GM12892 (cell line): ENCODE measurements at places on chromosomes 5 and 9.

GRCh38 chr5:168853972-168854371 lies 274.8 kb upstream of the PANK3 start:
- no peak for DNase-seq

DNA sequence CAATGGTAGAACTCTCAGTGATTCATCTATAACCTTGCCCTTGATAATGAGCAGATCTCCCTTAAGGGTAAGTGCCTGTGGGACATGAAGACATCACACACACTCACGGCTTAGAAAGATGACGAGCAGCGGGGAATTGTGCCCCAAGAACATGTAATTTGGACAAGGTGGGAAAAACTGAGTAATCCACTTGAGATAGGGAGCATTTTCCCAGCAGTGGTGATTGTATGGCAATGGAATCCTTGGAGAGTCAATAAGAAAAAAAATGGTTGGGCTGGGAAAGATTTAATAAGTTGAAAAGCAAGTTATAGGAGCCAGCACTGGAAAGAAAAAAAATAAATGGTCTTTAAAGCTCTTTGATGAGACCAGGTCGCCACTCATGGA lies 193.1 kb downstream of the GLIS3 start:
- no peak for DNase-seq

- no peak for DNase-seq
Measured at GRCh38 chr5:150618163-150618562, 22.3 kb upstream of the SYNPO start.

DNA sequence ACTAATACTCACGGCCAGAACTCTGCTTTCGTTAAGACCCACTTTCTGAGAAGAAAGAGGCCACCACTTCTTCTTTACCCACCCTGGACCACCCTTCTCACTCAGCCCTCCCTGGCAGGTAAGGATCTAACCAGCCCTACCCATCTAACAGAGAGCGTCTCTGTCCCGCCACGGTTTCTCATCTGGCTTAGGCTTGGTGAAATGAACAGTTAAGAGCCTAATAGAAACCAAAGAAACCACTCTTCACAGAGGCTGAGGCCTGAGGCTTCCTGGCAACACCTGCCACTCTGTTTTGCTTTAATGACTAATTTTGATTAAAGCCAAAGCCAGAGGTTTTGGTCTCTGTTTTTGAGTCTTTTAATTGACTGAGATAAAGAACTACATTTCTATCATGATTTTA lies 354.1 kb upstream of the SLC30A5 start:
- no peak for DNase-seq

DNA sequence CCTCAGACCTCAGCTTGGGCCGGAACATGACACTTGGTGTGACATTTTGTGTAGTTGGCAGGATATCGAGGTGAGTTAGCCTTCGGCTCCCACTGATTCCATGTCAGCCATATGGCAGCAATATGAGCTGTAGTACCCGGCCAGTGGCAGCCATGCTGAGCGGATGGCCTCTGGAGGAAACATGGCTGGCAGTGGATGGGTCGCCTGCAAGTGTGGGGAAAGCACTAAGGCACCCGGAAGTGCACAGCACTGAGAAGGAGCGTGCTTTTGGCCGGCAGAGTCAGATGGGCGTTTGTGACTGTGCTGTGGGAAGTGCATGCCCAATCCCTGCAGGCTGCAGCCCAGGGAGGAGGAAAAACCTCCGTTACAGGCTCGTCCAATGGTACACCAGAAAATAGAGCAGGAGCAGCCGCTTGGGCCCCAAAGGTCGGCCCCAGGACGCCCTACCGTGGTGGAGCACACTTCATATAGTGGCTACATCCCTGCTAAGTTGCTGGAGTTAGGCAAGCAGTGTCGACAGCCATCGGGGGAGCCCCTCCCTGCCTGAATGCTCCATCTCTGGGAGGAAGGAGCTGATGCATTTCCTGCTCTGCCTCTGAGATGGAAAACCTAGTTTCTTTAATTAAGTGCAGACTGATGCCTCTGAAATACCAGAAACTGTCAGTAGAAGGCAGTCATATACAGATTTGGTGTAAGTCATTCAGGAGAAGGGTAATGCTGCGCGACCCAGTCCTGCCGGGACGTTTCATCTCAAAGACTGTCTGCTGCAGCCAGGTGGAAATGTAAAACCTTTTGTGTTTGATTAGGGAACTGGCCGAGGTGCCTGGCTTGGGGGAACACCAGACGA lies 2185.8 kb upstream of the ACO1 start:
- DNase-seq, result no peak

DNA sequence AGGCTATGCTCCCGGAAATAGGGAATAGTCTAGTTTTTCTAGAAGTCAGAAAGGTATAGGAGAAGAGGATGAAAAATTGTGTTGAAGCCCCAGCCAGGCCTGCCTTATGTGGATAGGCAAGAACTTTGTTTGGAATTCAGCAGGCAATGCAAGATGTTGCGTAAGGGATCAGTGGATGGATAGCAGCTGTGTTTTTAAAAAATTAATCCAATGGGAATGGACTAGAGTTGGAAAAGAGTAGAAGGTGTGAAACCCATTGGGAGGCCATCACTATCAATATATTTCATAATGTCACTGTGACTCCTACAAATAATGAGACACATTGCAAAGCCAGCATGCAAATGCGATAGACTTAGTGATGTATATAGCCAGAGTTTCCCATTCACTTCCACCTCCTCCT lies 281.9 kb downstream of the MARCHF11 start:
- no peak for DNase-seq

- DNase-seq, result no peak
Measured at GRCh38 chr5:157085930-157086329, 22.9 kb downstream of the HAVCR2 start.

- no peak for DNase-seq
Measured at GRCh38 chr9:135419106-135419505, 60.5 kb upstream of the PPP1R26 start.

- no peak for DNase-seq
Measured at GRCh38 chr9:123081824-123082223, 48.4 kb downstream of the GPR21 start.

- no peak for DNase-seq
Measured at GRCh38 chr5:28766565-28767158, 1728.3 kb upstream of the CDH9 start.

DNA sequence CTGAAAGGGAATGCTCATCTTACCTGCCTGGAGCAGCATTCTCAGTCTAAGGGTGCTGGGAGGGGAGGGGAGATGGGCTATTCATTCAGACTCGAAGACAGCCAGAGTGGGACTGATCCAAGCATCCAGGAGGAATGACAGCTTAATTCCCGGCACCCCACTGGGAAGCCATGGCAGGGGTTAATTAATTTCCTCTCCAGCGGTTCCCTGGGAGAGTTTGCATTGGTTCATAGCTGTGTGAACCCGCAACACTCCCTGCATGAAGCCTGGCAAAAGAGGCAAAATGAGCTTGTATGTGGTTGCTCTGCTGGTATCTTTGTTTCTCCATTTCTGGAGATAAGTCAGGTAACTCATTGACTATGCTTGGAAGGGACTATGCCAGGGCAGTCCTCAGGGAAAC lies 401.0 kb upstream of the SLC24A2 start:
- DNase-seq, result no peak

DNA sequence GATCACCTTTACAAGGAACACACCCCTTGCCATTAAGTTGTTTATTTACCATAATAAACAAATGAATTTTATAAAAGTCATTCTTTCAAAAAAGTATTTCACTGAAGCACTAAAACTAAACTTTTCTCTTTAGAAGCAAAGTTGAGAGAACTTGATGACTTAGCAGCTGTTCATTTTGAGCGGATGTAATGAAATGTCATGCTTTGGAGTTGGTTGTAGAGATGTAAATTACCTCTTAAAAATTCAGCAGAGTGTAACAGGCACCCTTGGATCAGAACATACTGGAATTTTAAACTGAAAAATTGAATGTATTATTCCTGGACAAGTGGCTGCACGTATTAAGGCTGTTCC lies 617.2 kb downstream of the PDE4D start:
- no peak for DNase-seq

DNA sequence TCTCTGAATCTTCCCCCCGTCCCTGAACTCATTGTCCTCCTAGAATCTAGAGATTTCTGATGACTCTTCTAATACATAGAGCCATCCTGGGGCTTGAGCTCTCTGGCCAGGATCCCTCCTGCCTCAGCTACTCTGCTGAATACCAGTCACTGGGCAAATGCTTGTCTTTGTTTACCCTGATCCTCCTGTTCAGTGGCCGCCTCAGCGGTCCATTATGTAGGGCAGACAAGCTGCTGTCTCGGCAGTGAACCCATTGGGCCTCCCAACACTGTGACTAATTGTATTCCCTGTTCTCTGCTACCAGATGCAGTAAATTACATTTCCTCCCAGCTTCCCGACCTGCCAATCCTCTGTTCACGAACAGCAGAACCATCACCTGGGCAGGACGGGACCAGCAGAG lies 151.6 kb downstream of the PALM2AKAP2 start:
- DNase-seq, result no peak

DNA sequence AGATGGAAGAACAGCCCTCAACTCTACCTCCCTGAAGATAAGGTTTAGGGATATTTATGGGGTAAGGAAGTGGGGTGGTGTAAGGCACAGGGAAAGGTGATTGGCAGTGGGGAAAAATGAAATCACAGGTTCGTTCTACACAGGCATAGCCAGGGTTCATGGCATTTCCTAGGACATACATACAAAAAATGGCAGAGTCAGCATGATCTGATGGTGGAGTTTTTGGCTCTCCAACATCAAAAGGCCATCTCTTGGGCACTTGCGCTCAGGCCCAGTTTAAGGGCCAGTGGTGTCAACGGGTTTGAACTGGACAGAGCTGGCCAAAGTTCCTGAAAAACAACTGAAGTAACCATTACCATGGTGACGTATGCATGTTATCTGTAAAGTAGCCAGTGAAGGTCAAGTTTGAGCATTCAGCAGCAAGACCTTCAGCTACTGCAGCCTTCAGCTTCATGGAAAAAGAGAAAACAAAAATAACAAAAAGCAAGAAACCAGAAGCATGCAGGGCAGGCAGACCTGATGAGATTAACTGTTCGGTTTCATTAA lies 92.8 kb downstream of the SMARCA2 start:
- DNase-seq, result no peak

GRCh38 chr9:4413856-4414255 lies 76.4 kb upstream of the SLC1A1 start:
- no peak for DNase-seq

DNA sequence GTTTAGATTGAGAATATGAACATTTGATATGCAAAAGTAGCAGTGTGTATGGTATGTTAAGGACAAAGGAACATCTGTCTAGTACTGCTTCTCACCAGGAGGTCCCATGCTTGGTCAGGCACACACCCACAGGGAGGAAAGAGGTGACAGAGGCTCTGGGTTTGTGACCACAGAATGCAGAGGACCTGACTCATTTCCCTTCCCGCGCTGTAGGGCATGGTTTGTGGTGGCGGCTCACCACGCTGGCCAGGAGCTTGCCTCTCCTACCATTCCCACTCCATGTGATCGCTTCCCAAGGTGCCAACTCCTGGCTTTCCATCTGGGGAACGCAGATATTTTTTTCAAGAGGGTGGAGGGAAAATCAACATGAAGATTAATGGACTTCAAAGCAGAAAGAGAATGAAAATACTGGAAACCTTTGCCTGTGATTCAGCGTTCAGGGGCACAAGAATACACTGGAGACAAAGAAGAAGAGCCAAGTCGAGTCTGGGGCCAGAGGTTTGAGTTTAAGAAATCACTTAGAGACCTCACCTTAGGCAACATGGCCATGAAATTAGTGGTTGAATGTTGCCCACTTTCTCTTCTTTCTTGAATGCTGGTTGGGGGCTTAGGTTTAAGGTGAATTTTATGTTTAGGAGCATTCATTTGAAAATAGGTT lies 477.8 kb downstream of the CCDC171 start:
- no peak for DNase-seq

GRCh38 chr5:151905557-151905961 lies 19.1 kb downstream of the GLRA1 start:
- no peak for DNase-seq

DNA sequence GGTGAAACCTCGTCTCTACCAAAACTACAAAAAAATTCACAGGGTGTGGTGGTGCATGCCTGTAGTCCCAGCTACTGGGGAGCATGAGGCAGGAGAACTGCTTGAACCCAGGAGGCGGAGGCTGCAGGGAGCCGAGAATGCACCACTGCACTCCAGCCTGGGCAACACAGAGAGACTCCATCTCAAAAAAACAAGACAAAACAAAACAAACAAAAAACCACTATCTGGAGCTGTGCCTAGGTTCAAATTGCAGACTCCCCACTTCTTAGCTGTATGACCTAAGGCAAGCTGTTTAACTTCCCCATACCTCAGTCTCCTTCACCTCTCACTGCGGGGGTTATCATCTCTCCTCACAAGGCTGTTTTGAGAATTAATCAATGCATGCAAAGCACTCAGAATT lies 68.0 kb downstream of the MAPKAP1 start:
- no peak for DNase-seq

DNA sequence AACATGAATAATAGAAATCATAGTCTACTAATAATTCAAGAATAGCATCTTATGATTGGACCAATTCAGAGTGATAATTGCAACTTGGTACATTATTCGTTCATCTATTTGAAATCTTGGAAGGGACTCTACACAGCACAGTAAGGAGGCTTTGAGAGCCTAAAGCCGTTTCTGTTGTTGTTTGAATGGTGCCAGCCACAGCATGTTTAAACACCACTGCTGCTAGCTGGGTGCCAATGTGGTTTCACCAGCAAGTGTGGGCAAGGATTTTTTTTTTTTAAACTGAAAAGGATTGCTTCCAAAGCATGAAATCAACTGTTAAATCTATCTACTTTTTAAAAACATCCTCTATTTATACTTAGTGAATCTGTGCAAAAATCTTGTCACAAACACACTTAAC lies 253.9 kb upstream of the MAP3K1 start:
- DNase-seq, result no peak

- DNase-seq, result no peak
Measured at GRCh38 chr5:115978779-115979178, 16.5 kb downstream of the LVRN start.

DNA sequence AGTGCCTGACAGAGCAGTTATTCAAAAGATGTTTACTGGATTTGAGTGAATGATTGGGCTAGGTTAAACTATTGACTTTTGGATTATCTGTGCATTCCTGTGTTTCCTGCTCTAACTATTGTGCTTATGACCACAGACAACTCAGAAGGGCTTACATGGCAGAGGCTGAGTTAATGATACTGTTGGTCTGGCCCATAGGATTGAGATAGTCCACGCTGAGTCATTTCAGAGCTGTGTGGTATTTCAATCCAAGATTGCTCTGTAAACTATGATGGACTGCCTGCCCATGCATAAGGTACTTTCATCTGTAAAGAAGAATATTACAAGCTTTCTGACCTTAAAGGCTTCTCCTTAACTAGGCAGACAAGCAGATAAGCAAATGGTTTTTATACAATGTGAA lies 49.1 kb upstream of the SLIT3 start:
- no peak for DNase-seq

DNA sequence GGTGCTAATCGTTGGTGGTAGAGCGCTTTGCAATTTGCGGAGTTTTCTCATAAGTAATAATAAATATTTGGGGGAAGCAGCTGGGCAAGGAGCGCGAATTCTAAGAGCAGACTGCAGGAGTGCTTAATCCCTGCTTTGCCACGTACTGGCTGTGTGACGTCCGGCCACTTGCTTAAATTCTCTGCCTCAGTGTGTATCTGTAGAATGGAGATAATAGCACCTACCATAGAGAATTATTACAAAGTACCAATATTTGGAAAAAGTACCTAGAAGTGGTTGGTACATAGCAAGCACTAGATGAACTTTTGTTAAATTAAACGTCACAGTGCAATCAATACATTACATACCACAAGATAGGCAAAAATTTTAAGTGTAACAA lies 598 bp upstream of the TMED7 start:
- no peak for DNase-seq

GRCh38 chr9:113484258-113484730 lies 20.8 kb downstream of the RGS3 start:
- no peak for DNase-seq

- no peak for DNase-seq
Measured at GRCh38 chr5:43609752-43610151, 6.8 kb downstream of the NNT start.
